ENCODE measurements at places on chromosomes 7 and 10. TPM values are rescaled to one million over a fixed set of nuclear protein-coding genes. Genes with fewer than 3 reads are reported as not detected.

Gene GIMAP6
- 29.5 TPM for total RNA-seq

Gene CAMK2B
- 1.5 TPM for total RNA-seq

DNA sequence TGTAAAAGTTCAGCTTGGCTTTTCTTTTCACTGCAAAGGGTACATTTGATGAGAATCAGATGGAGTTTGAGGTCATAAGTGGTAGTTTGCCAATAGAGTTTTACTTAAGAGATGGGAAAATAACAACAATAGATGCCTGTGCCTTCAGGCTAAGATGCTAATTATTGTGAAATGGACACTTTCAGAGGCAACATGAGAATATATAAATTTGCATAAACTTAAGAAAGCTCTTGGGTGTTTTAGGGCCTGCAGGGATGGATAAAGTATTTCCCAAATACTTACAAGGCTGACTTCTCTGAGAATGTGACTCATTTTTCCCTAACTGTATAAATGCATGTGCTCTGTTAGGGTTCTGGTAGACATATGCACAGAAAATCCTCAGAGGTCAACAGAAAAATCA is 200.3 kb upstream of the SVIL start:
- no peak for DNase-seq

- DNase-seq: no peak
Observed at GRCh38 chr7:65287023-65287422, 86.6 kb upstream of the ZNF92 start.

DNA sequence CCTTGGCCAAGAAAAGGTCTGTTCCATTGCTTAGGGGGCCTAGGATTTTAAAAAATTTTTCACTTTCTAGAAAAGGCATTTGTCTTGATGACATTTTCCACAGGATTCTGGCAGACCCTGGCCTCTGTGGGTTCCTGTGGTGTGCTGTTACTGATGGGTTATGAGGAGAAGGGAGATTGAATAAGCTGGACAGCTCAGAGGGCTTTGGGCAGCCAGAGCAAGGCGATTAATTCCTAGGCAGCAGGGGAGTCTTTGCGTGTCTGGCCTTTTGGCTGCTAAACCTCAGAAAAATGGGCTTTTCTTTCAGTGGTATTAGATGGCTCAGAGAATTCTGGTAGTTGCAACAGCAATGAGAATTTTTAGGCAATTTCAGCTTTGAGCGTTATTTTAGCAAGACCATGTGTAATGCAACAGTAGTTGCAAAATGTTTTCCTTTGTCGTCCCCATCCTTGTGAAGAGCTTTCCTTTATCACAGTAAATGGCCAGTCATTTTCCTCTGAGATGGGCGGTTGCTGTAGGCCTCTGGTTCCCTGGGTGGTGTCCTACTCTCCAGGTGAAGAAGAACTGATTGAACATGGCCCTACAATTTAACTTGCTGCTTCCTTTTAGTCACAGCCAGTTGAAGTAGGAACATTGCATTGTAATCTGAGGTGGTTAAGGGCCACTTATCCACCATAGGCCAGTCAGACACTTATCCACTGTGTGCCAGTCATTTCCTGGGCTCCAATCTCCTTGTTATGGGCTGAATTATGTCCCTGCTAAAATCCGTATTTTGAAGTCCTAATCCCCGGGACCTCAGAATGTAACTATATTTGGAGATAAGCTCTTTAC is 43.2 kb downstream of the SH2D4B start:
- no peak for DNase-seq

GRCh38 chr7:157244516-157245294 is 92.1 kb upstream of the DNAJB6 start:
- DNase-seq: no peak

DNA sequence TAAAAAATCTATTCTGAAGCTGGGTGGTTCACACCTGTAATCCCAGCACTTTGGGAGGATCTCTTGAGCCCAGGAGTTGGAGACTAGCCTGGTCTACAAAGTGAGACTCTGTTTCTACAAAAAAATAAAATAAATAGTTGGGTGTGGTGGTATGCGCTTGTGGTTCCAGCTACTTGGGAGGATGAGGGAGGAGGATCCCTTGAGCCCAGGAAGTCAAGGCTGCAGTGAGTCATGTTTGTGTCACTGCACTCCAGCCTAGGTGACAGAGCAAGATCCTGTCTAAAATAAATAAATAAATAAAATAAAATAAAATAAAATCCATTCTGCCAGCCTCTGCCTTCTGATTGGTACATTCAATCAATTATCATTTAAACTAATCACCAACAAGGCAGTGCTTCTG is 17.5 kb downstream of the ZNF33A start:
- no peak for DNase-seq

GRCh38 chr7:102849079-102849478 is 63.7 kb upstream of the LRRC17 start:
- no peak for DNase-seq

GRCh38 chr10:33886299-33886698 is 551.8 kb upstream of the NRP1 start:
- DNase-seq: no peak

DNA sequence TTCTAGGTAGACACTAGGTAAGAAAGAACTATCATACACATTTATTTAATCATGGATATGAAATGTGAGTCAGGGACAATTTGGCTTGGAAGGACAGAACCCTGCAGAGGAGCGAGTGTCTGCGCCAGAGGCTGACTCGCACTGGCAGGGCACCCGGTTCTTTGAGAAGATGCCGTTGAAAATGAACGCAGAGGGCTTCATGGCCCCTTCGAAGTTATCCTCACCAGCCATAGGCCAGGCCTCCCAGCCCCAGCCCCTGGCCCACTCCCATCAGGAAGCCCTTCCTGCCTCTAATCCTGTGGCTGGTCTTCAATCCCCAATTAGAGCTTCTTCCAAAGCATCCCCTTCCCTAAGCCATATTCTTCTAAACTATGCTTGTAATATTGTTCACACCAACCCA is 239.8 kb downstream of the TCERG1L start:
- DNase-seq: no peak

All from urinary bladder (tissue), 4 donors.